BJ (cell line): ENCODE measurements at places on chromosomes 16 and 17.

DNA sequence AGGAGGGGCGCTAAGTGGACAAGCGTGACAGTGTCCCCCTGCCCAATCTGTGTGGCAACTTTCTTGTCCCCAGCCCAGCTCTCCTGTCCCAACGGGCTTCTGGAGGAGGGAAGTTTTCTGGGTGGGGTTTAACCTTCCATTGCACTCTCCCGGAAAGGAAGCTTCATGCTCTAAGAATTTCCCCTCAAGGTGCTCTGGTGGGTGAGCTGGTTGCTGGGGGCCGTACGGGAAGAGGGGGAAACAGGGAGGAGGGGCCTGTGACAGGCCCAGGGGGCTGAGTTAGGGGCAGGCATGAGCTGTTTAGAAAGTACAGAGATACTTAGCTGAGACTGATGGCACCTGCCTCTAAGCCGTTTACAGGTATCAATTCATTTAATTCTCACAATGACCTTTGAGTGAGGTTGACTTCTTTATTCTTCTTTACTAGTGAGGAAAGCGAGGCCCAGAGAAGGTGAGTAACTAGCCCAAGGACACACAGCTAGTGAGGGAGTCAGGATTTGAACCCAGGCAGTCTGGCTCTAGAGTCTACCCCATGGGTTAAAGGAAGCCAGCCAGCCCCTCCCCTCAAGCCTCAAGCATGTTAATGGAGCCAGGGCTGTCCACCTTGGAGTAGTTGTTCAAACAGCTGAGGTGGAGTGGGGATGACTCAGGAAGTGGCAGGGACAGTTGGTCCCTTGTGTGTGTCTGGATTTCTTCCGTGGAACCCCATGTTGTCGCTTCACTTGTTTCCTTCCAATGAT lies 18.9 kb downstream of the ADGRG1 start:
- no peak for DNase-seq

GRCh38 chr17:81456798-81457197 lies 55.8 kb downstream of the ACTG1 start:
- no peak for DNase-seq

GRCh38 chr17:48519427-48519826 lies 11.4 kb downstream of the HOXB1 start:
- no peak for DNase-seq

GRCh38 chr17:64343071-64343774 lies 47.4 kb downstream of the PECAM1 start:
- no peak for DNase-seq

- DNase-seq, result no peak
Observed at GRCh38 chr17:65678546-65678945, 117.1 kb upstream of the AXIN2 start.

DNA sequence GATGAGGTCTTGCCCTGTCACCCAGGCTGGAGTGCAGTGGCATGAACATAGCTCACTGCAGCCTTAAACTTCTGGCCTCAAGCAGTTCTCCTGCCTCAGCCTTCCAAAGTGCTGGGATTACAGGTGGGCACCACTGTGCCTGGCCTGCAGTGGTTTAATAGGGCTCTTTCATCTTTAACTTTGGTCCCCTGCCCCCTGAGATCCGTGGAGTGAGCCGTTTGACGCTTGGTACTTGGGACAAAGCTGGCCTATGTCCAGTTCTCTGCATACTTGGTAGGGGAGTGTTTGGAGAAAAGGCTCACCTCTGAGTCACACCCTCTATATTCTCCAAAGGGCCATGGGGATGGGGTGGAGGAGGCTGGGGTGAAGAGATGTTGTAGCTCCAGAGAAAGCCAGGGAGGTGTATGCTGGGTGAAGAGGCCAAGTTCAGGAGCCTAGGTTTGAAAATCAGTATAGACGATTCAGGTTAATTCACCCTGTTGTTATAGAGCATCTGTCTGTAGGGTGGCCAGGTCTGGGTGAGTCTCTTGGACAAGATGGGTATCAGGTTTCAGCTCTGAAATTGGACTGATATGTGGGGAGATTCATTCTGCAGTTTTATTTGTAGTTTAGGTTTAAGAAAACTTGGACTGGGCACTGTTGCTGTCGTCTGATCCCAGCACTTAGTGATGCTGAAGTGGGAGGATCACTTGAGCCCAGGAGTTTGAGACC lies 17.6 kb downstream of the ABCC1 start:
- DNase-seq, result no peak

DNA sequence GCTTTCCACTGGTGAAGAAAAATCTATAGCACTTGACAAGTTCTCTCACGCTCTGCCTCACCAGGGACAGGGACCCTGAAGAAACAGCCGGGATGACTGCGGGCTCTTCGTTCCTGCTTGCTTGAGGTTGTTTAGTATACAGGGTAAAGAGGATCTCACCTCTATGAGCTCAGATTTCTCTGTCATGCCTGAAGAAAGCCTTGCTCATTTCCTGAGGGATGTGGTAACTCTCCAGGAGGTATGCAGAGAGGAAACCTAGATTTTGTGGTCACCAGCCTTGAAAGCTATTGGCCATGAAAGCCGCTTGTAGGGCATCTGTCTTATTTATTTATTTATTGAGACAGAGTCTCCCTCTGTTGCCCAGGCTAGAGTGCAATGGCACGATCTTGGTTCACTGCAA lies 23.2 kb downstream of the USP43 start:
- no peak for DNase-seq
